ENCODE measurements at places on chromosomes 7 and 10.
A peak's percentile ranks its signal among the peaks of the same experiment; 100 is the strongest.

DNA sequence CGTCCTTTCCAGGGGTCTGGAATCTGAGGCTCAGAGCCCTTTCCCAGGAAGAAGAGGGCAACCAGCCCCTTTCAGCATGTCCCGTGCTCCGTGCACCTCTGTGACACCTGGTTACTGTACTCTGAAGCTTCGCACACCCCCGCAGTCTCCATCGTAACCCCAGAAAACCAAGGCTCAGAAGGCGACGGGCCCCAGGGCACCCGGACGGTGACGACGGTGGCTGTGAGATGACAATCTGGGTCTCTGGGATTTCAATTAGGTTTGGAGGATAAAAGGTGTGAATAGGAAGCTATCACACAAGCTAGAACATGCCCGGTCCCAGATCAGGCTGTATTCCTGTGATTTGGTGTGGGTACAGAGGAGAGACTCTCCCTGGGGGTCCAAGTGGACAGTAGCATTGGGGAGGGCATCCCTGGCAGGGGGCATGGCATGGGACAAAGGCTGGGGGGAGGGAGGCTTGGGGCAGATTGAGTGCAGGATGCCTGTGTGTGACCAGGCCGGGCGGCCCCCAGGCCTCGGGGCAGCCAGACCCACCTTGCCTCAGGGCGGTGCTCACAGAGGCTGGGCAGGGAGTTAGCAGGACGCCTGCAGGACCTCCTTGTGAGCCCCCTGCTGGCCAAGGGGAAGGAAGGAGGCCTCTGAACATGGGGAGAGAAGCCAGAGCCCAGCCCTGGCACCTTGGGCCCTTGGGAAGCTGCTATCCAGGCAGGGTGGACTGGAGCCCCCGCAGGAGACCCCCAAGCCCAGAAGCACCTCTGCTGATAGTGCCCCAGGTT lies 23.4 kb upstream of the PSMG3 start:
- no peak for DNase-seq

DNA sequence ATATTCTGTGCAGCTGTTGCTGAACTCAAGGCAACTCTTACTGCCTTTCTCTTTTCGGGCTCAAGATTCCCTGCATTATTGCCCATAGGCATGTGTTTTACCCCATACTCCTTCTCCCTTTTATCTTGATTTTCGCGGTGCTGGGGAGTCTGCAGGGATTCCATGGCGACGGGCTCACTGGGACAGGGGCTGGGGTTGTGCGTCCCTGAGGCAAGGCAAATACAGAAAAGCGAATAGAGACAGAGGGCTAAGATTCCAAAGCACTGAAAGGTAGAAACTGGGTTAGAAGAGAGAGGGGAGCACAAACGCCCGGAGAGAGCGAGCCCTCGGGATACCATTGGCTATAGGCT lies 519 bp upstream of the RPP38 start:
- no peak for DNase-seq

DNA sequence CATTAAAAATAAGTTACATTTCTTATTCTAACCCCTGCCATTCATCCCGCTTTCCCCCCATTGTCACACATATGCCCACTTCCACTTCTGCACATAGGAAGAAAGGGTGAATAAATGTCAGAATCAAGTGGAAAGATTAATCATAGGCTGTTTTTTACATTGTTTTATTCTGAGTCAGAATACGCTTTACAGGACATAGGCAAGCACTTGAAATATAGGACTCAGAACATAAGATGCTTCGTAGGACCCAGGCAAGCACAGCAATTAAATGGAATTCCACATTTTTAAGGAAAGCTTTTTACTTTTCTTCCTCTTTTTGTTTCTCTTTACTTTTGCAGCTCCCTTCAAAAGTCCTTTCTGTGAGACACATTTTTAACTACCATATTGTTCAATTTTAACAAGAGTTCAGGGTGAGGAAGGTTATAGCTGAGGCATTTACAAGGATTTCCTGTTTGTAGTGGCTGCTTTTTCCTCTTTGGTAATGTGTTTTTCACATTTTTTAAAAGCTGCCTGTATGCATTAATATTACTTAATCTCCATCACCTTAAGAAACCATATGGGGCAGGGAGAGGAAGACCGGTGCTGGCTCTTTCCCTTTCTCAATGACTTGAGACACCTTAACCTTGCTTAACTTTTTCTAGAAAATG lies 130.0 kb downstream of the TES start:
- no peak for DNase-seq

GRCh38 chr10:29479081-29479925 lies 155.5 kb downstream of the SVIL start:
- DNase-seq, result no peak

DNA sequence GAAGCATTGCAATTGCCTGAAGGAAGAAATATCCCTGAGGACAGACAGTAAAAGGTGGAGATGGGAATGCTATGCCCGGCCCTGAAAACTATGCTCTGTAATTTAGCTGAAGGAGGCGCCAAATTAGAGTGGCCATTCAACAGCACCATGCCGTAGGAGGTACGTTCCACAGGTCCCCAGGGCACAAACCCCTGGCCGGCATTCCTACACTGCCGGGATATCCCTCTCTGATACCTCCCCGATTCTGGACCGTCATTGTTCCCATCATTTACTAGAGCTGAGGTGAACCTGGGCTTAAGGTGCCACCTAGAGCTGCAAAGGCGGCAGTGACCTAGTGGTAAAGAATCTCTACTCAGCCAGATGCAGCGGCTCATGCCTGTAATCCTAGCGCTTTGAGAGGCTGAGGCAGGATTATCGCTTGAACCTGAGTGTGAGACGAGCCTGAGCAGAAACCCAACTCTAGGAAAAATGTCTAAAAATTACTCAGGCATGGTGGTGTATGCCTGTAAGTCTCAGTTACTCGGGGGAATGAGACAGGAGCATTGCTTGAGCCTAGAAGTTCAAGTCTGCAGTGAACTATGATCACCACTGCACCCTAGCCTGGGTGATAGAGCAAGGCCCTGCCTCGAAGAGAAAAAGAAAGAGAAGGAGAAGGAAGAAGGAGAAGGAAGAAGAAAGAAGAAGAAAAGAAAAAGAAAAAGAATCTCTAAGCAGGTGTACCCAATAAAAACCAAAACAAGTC lies 53.0 kb upstream of the TNKS2 start:
- no peak for DNase-seq

GRCh38 chr7:77887567-77887966 lies 89.0 kb downstream of the PHTF2 start:
- no peak for DNase-seq

- DNase-seq, result no peak
Measured at GRCh38 chr7:136874393-136875032, 6.1 kb downstream of the CHRM2 start.

GRCh38 chr10:16856092-16856491 lies 38.9 kb upstream of the RSU1 start:
- no peak for DNase-seq

DNA sequence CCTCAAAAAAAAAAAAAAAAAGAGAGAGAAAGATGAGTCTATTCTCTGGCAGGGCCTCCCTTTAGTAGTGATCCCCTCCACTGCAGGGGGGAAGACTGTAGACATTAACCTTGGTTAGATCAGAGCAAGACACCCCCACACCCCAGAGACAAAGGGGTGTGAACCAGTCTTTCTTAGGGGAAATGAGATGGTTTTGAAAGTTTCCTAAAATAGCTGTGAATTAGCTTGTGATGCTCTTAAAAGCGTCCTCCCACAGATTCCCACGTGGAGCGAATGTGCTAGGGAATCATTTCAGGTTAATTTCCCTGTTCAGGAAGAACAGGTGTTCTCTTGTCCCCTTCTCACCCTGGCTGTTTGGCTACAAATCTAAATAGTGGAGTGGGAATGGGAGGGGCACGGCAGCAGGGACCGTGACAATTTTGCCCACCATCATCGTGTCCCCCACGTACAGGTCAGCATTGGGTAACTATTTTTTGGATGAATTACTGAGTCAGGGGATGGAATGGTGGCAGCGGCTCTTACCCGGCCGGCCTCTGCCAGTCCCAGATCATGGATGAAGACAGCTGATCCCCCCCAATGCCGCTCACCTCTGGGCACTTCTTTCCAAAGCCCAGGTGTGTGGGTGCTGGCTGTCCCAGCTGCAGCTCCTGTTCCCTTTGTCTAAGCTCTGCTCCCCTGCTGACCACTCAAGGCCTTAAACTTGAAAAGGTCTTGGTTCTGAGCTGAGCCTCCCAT lies 152.9 kb downstream of the CCDC3 start:
- no peak for DNase-seq

DNA sequence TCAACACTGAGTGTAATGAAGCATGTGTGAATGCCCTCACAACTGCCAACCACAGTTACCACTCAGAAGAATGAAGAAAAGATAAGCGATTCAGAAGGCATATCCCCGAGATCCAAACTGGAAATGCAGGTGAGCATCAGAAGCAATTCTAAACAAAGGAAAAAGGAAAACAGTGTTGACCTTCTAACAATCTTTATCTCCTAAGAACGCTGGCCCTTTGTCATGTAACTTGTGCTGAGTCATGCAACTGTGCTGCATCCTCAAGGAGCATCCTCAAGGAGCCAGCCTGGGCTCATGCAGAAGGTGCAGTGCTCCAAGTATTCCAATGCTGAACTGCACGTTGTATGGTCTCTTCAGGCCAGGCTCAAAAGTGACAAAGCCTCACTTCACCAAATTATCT lies 30.6 kb downstream of the SEC61G start:
- DNase-seq, result no peak

- DNase-seq, result peak; percentile 37
Measured at GRCh38 chr10:7525314-7526016, 114.6 kb upstream of the SFMBT2 start.

All from CD4-positive, alpha-beta T cell (primary cell).